ENCODE measurements at places on chromosomes 6 and 20.
A peak's percentile ranks its signal among the peaks of the same experiment; 100 is the strongest.

DNA sequence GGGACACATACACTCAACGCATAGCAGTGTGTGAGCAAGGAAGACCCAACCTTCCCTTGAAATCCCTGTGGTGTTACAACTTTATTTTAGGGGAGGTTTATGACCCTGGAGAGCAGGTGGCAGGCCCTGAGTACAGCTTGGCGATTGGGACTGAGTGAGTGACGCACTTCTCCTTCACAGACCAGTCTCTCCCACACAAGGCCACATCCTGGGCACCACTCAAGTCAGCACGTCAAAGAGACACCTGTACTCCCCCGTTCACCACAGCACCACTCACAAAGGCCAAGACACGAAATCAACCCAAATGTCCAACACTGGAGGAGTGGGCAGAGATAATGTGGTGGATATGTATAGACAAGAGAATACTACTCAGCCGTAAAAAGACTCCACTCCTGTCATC is 57.0 kb upstream of the FRMD1 start:
- no peak for DNase-seq

DNA sequence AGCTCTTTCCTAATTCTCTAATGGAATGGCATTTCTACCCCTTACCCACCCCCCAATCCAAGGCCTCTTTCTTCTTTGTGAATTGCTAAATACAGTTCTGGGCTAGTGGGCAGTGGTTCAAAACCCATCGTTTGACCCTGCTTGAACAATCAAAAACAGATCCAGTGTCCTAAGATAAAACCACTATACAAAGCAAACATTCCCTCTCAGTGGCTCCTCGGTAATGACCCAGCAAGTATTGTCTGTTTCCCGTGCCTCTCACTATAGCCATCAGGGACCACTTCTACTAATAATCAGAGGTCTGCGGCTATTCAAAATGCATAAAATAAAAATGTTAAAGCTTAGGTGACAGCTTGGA is 143.5 kb upstream of the AKAP12 start:
- peak; percentile 45 for DNase-seq

DNA sequence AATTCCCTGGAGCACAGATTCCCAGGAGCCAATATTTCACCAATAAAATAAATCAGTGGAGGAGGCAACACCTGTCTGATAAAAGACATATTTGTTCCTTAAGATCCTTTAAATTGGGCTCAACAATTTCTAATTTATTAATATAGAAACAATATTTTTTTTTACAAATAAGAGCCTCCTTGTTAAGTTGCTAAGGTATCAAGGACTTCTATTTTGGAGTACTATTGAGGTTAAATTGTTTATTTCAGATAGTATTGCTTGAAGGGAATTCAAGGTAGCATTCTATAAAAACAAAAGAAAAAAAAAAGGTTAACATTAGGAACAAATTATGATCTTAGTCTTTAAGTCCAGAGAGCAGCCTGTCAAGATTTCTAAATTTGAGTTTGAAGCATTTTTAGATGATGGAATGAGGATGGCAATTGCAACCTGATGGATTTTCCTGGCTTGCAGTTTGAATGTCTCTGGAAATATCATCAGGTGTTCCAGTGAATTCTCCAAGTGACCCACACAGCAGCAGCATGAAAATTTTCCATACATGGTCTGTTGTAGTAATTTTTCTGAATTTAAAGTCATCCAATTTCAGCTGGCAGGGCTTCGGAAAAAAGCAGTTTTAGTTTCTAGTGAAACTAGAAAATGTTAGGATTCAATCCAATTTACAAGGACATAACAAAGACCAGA is 19.3 kb upstream of the NCR2 start:
- no peak for DNase-seq

DNA sequence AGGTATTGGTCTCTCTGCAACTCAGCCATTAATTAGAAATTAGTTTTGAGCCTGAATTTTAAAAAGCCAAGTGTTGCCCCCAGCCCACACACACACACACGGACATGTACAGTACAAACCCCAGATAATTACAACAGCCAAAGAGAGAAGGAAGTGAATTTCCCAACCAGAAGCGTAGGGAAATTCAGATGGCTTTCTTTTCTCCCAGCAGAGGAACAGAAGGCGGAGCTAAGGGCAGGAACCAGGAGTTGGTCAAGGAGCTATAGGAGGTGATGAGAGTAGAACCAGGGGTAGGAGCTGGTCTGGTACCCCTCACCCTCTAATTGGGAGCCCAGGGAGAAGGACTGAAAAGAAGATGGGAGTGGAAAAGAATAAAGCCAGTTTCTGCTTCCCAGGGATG is 3.9 kb upstream of the ZBTB9 start:
- no peak for DNase-seq

GRCh38 chr6:7237653-7238188 is 75.3 kb downstream of the SSR1 start:
- peak; percentile 17 for DNase-seq

DNA sequence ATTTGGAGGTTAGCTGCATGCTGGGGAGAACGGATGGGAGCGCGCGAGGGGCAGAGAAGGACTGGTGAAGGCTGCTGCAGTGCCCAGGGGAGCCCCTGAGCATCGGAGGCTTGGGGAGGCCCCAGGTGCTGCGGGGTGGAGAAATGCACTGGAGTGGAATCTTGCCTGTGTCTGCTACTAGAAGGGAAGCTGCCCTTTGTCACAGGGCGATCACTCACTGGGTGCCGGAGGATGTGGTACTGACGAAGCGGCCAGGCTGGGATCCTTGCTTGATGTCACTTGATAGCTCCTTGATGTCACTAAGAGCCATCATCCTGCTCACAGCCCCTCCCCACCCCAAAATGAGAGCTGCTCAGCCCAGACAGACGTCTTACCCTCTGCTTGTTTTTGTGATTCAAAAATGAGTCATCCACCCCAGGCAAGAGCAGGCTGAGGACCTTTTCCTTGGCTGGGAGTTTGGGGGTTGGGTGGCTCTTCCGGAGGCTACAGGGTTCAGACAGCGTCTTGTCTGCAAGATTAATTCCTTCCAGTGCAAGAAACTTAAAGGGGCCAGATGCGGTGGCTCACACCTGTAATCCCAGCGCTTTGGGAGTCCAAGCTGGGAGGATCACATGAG is 62.6 kb upstream of the PMEPA1 start:
- peak; percentile 64 for DNase-seq

- DNase-seq = no peak
Measured at GRCh38 chr6:15264412-15264811, 18.5 kb downstream of the JARID2 start.
